ENCODE measurements at places on chromosomes 13 and 19. TPM values are rescaled to one million over a fixed set of nuclear protein-coding genes. Genes with fewer than 3 reads are reported as not detected.
A peak's percentile ranks its signal among the peaks of the same experiment; 100 is the strongest.

- no peak for DNase-seq
These were observed 385.8 kb downstream of the ZNF536 start for GRCh38 chr19:30757837-30758617.

GRCh38 chr19:32691952-32692726, 518 bp downstream of the NUDT19 start:
- DNase-seq = peak; percentile 41

DNA sequence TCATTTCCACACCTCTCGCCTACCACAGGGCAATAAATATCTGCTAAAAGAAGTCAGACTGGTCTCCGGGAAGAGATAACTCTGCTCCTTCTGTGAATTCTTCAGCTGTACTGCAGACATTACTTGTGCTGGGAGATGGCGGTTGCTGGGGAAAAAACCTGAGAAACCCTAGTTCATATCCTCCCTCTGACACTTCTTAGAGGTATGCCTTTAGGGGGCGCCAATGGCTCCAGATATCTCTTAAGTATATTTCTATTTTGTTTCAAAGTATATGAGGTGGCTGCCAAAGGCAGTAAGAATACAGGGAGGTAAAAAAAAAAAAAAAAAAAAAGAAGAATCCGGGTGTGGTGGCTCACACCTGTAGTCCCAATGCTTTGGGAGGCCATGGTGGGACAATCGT, 175.2 kb downstream of the PAN3 start:
- DNase-seq = peak; percentile 23

DNA sequence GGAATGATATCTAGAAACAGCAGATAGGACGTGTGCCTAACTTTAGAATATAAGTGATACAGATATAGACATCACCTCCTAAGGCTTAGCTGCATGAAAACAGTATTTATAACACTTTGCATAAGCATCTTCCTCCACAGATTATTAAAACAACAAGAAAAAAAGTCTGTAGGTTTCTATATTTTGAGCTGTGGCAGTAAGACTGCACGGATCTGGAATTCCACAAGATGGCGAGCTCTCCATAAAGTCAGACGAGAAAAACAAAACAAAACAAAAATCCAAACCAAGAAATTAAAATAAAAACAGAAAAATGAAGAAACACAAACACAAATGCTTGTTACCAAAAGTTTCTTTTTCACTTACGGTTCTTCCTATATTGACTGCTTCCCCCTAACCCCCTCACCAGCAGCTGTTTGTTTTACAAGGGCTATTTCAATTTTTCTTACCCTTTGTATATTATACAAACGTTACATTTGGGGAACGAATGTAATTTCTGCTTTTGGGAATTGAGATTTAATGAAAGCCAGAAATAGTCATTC, 285.8 kb downstream of the MYO16 start:
- DNase-seq = no peak

DNA sequence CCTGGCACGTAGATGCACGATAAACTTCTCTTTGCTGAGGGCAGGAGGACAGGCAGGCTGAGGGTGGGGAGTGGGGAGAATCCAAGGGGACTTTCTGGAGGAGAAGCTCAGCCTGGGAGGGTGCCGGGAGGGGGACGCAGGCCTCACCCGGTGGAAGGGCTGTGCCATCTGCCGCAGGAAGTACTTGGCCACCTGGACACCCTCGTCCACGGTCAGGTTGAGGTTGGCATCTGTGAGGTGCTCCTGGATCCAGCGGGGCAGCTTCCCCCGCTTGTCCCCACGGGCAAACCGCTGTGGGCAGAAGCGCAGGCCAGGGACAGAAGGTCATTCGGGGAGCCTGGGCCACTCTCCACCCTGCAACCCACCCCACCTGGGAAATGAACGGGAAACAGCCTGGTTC, 11.5 kb downstream of the KLC3 start:
- DNase-seq = no peak

DNA sequence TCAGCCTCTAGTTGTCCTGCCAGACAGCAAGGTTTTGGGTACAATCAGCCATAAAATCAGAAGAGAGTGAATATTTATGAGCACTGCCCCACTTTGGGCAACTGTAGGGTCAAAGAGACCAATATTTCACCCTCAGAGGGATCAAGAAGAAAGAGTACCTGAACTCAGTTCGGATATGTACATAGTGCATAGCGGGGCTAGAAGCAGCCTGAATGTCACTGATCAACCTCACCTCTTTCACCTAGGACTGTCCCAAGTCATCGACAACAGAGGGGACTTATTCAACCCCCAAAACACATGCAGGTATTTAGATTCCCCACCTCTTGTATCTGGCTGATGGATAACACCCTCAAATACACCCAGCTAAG, 446.9 kb downstream of the COG6 start:
- DNase-seq = no peak

DNA sequence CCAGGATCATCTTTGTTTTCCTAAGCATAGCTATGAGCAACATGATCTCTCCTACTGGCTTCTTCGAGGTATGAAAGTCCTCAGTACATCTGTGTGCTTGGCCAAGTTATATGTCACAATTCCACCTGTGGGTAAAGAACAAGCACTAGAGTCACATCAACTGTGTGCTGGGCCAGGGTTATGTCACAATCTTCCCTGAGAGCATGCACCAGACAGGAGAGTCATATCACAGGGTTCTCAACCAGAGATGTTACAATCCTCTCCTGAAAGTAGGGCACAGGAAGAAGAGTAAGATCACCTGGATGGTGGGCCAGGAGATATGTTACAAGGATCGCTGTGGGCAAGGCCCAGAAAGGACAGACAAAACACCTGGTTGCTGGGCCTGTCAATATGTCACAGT, 143.7 kb downstream of the ZNF675 start:
- DNase-seq = no peak

GRCh38 chr13:91588541-91588940, 190.1 kb downstream of the GPC5 start:
- DNase-seq = no peak

DNA sequence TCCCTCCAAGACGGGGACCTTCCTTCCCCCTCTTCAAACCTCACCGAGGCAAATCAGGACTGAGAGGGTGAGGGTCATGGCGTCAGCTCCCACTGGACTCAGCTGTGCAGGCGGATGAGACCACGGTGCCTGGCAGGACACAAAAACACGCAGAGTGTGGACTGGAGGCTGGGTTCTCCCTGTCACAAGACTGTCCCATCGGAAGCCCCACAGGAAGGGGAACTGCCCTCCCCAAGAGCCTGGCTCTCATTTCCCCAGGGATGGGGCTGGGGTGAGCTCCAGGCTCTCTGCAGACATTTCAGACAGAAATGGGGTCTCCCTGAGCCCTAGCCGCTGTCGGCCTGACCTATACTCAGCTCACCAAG, at the start of gene LILRB5:
TSS of gene LILRB5 (minus strand) at position 158 of the 365 bp plus-strand sequence. CDS start at position 78, 80 bp downstream.
- DNase-seq = no peak

DNA sequence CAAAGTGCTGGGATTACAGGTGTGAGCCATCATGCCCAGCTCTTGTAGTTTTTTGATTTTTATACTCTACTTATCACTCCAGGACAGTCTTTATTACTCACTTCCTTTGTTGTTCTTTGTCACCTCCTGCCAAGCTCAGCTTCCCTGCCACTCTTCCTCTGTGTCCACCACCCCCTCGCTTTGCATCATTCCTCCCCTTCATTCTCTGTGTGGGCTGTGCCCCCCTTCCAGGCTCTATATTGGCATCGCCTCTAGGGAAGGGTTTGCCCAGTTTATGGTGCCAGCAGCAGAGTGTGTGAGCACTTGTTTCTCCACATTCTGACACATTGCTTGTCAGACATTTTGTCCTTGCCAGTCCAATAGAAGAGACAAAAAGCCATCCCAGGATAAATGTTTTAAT, 15.1 kb downstream of the ZNF302 start:
- no peak for DNase-seq

GRCh38 chr13:72686766-72687165, 40.7 kb downstream of the MZT1 start:
- no peak for DNase-seq

Gene SPINT2
- total RNA-seq = 82.2 TPM

Gene GPR18
- 15.1 TPM for total RNA-seq
